ENCODE measurements at places on chromosomes 11 and 22. TPM values are rescaled to one million over a fixed set of nuclear protein-coding genes. Genes with fewer than 3 reads are reported as not detected.

DNA sequence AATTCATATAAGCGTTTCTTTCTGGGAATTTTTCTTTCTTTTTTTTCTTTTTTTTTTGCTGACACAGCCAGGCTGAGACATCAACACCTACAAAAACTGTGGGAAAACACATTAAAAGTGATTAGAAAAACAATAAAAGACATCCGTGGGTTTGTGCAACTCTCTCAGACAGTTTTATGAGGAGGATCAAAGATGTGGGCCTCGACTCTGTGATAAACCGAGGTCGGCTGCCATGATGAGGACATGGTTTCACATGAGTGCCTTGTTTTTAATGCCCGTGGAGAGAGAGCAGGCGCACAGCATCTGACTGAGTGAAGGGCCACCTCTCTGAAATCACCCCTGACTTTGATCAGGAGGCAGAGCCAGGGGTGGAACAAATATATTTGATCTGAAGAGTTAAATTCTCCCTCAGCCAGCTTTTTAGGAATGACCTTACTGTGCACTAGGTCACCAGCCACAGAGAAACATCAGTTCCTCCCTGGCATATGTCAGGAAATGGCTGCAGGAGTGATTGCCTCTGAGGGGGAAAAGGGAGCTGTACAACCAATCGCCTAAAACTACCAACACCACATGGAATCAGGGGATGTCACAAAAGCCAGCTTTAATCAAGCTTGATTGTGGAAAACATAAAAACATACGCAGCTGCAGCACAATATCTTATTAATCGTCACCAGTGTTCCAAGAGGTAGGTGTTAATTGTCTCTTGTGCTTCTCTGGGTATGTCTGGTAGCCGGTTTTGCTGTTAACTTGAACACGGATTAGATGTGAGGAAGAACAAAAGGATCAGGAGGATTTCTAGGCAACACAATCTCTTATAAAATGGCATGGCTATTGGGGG is 164.7 kb downstream of the MAML2 start:
- no peak for DNase-seq

GRCh38 chr22:49013707-49014106 is 814.0 kb downstream of the BRD1 start:
- DNase-seq = no peak

DNA sequence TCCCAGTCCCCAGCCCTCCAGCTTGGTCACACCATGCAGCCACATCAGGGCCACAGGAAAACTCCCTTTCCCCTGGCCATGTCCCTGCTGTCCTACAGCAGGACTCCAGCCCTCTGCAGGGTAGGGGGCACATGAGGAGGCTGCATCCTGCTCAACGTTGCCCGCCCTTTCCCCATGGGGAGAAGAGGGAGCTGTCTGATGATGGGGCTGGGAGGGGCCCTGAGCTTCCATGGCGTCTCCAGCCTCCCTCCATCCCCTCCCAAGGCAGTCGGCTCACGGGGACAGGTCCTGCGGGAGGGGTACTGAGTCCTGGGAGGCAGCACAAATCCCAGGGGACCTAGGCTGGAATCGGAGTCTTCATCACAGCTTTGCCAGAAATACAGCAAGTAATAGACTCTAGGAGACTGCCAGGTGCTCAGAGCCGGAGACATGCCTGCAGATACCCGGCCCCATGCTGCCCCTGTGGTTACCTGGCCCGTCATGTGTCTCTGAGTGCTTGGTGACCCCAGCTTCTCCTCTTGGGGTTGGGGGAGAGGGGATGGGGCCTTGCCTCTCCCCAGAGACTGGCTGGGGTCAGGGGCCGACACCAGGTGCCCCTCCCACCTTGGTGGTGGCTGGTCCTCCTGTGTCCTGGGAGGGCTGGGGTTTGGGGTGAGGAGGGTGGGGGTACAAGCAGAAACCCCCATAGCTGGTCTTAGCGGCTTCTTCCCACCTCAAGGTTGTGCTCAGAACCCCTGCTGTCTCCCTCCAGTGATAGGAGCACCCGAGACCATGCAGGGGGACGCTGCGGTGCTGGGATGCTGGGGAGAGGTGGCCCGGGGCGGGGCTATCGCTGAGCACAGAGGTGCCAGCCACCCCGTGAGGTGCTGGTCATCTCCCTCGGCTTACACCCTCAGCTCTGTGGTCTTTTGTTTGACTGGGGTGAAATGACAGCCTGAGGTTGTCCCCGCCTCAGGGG is 2.3 kb downstream of the MRGPRE start:
- DNase-seq = no peak

DNA sequence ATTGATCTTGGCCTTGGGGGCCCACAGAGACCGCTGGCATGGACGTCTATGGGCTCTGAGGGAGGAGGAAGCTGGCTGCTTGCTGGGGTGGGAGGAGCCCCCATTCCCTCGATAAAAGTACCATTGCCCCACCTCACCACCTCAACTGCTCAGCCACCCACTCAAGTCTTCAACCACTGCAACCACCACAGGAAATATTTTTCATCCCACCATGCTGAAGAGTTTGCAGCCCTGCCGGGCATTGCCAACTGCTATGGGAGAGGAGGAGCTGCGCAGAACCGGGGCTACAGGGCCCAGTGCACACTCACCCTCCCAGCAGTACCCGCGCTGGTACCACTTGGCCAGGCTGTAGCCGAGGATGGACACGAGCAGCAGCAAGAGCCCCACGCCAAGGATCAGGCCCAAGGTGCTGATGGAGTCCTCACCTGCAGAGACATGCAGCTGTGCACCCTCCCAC is 29.2 kb downstream of the IL10RA start:
- DNase-seq = no peak

NRGN gene
- total RNA-seq = 1.8 TPM

GRCh38 chr22:37674951-37675929 is at the start of gene LGALS1:
LGALS1 (plus strand) TSS chr22:37675636; CDS start chr22:37675703, 67 bp downstream.
- no peak for DNase-seq

Data from chondrocyte (in vitro differentiated cells).